Mesenchymal stem cell (in vitro differentiated cells and primary cell): ENCODE measurements at places on chromosomes 3 and 15.

GRCh38 chr15:29064290-29064689 lies 178.5 kb downstream of the APBA2 start:
- no peaks in the 10 kb centered on the region for H3K36me3 ChIP-seq
- peaks cover 5% of the 10 kb centered on the region for H3K27me3 ChIP-seq
- no peaks in the 10 kb centered on the region for H3K4me1 ChIP-seq
- no peak overlapping the region for H3K27ac ChIP-seq

- DNase-seq = no peak
- H3K27me3 ChIP-seq = no peaks in the 10 kb centered on the region
- H3K27ac ChIP-seq = no peak overlapping the region
- H3K36me3 ChIP-seq = no peaks in the 10 kb centered on the region
- H3K4me1 ChIP-seq = peaks cover 3% of the 10 kb centered on the region
Measured at GRCh38 chr3:72848703-72849081, 447 bp upstream of the SHQ1 start.

DNA sequence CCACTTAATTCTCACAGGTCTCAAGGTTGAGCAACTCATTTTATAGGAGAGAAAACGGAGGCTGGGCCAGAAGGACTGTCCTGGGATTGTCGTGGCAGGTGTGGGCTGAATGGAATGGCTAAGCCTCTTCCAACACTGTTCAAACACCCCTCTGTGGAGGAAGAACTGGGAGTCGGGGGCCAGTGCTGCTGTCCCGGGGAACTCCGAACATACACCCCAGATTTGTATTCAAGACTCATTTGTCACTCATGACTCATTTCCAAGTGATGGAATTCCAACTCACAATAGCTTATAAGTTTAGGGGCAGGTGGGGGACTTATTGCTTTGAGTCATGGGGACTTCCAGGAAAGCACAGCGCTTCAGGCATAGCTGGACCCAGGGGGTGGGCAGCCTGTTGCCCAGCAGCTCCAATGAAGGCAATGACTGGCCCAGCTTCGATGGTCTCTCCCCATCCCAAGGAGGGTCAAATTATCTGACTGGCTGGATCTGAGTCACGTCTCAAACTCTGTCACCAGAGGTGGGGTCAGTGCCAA lies 72.5 kb downstream of the TM2D3 start:
- peak; percentile 25 for DNase-seq
- H3K4me3 ChIP-seq = no peak overlapping the region
- no peaks in the 10 kb centered on the region for H3K27me3 ChIP-seq

- no peaks in the 10 kb centered on the region for H3K27me3 ChIP-seq
- no peaks in the 10 kb centered on the region for H3K36me3 ChIP-seq
- no peak for DNase-seq
- no peak overlapping the region for H3K4me3 ChIP-seq
- H3K27ac ChIP-seq = no peak overlapping the region
Measured at GRCh38 chr3:151351648-151352047, 22.3 kb upstream of the P2RY13 start.
